ENCODE measurements at places on chromosomes 12 and 14.
A peak's percentile ranks its signal among the peaks of the same experiment; 100 is the strongest.

- no peak for DNase-seq
These were observed 206.1 kb downstream of the PCNX1 start for GRCh38 chr14:71113376-71113775.

DNA sequence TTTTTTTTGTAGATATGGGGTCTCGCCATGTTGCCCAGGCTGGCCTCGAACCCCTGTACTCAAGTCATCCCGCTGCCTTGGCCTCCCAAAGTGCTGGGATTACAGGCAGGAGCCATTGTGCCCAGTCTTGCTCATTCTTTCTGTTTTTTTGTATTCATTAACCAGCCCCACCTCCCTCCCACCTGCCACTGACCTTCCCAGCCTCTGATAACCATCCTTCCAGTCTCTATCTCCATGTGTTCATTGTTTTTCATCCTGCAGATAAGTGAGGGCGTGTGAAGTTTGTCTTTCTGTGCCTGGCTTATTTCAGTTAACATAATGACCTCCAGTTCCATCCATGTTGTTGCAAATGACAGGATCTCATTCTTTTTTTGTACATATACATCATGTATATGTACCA lies 19.0 kb downstream of the MYL2 start:
- DNase-seq: no peak

GRCh38 chr12:291153-291723 lies 28.6 kb upstream of the SLC6A13 start:
- DNase-seq: no peak

GRCh38 chr14:29927376-29928116 lies at the start of gene PRKD1:
Gene PRKD1 (minus strand): TSS chr14:29927847.
- DNase-seq: peak; percentile 5

DNA sequence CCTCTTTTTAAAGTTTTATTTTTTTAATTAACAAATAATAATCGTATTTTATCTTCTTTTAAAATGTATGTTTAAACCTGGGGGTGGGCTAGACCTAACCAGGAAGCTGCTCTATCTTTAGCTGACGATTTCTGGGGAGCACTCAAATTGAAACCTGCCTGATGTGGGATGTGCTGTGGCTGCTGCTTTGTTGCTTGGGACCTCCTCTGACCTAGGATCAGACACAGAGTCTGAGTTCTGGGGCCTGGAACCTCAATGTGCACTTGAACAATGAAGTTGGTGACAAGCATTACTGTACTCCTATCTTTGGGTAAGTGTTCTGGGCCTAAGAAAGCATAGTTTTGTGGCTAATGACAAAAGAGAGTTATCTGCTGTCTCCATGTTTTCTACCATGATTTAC lies 386.7 kb downstream of the DAD1 start:
- no peak for DNase-seq

DNA sequence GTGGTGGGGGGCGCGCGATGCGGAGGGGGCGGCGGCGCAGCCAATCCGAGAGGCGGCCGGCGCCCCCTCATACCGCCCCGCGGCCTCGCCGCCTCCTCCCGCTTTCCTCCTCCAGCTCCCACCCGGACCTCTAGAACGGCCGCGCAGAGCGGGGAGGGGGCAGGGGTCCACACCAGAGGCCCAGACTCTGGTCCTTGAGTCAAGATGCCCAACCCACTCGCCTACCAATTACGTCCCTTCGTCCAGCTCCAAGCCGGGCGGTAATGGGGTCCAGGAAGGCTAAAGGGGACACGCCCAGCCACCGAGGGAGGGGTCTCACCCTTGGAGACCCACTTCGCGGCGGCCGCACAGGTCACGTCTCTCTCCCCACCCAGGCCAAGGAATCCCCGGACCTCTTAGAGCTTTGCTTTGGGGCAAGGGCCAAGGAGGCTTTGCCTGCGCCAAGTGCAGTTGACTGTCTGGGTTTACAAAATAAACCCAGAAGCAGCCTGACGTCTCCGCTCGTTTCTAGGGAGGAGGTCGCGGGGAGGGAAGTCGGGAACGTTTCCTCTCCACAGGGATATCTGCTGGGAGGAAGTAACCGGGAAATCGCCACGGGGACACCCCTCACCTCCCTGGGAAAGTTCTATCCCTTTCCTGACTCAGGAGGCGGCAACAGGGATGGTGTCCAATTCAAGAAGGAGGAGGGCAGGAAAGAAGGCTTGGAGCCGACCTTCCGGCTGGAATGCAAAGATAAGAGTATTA lies 394 bp upstream of the AMIGO2 start:
- DNase-seq: peak; percentile 47

GRCh38 chr12:71799106-71799505 lies 40.5 kb upstream of the TBC1D15 start:
- DNase-seq: no peak

- DNase-seq: no peak
These were observed 112.5 kb upstream of the HIF1A start for GRCh38 chr14:61582815-61583214.

DNA sequence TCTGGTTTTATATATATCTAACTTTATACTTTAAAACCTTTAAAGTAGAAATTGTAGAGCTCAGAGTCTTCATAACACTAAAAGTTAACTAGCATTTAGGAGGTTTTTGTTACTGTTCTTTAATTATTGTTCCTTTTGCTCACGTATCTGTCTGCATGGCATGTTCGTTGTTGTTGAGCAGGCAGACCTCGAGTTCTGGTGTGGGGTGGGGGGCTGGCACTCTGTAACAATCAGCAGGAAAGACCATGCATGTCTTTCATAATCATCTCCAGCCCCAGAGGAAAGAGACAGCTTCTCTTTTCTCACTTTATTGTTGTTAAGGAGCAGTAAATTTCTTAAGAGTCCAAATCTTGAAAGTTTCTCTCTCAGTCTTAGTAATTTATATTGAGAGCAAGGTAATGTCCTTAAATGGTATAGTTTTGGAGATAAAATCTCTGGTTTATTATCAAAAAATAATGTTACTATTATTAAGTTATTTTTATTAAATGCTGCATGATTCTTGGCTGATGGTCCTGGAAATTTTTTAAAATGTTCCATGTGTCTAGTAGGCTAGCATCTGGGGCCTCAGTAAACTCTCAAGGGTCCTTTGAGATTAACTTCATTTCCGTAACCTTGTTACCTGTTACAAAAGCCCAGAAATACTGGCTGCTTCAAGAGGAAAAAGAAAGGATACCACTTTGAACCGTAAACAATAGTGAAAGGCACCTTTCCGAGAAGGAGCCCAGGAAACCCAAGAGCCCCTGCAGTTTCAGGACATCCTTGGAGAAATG lies 30.3 kb downstream of the CKB start:
- DNase-seq: no peak

DNA sequence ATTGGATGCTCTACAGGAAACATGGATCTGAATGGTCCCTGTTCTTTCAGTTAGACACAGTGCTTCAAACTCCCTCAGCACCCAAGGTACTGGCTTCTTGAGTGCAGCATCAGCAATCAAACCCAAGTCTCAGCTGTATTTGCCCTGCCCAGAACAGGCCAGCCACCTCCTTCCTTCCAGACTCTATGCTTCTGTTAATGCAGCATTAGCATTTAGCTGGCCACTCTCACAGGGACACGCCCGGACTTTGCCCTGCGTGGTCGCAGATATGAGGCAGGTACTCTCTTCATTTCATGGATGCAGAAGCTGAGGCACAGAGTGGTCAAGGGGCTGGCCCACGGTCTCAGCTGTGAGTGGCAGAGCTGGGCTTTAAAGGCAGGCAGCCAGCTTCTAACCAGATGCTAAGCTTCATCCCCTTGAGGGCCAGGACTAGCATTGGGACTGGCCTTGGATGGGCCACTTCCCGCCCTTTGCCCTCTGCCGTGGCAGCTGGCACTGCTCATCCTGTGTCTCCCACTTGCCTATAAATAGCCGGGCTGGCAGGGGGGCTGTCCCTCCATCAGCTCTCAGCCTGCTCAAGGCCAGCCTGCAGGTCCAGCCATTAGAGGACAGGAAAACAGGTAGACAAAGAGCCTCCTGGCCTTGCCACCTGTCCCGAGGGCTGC lies 1.5 kb upstream of the SLC25A47 start:
- DNase-seq: no peak

DNA sequence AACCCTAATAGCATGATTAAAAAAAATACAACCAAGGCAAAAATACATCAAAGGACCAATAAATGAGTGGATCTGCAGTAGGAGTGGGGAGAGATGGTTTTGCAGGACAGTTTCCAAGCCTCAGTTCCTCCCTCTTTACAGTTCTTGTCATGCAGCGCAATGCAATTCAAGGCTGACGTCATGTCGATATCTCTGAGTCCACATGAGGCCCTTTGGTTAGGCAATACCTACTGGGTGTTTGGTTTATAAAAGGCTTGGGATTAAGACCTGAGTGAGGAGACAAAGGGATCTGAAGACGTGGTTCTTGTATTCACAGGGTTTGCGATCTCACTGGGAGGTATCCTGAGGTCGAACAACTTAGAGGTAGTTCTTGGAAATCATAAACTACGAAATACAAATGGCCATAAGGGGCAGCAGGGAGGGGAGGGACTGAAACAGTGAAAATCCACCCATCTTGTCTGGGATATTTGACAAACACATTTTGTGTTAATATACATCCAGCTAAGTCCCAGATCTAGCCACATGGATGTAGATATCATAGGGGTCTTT lies 441.0 kb downstream of the FUT8 start:
- no peak for DNase-seq

DNA sequence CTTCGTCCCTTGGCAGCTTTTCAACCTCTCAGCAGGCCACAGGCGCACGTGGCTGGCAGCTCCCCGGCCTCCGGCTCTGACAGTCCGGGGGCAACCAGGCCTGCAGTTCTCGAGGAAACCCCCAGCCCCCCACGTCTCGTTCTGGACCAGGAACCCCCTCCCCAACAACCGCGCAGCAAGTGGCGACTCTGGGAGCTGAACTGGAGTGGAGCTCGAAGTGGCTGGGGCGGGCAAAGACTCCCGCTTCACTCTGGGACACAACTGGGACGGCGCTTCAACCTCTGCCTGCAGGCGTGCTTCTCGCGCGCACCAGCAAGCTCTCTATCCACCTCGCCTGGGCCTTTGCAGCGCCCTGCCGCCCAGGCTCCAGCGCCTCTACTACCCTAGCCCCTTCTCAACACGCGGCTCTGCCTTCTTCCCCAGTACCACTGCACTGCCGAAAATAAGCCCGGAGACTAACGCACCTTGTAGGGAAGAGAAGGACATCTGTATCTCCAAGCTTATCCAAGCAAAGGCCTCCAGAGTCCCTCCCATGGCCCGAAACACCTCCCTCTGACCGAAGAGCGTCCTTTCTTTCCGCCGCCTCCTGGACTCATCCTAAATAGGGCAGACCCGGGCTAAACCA lies 2.4 kb upstream of the NKX2-1 start:
- no peak for DNase-seq

- DNase-seq: no peak
These were observed 1.5 kb downstream of the FRMD6 start for GRCh38 chr14:51653079-51653774.

- DNase-seq: no peak
These were observed 266.4 kb downstream of the NAV3 start for GRCh38 chr12:78096909-78097597.

DNA sequence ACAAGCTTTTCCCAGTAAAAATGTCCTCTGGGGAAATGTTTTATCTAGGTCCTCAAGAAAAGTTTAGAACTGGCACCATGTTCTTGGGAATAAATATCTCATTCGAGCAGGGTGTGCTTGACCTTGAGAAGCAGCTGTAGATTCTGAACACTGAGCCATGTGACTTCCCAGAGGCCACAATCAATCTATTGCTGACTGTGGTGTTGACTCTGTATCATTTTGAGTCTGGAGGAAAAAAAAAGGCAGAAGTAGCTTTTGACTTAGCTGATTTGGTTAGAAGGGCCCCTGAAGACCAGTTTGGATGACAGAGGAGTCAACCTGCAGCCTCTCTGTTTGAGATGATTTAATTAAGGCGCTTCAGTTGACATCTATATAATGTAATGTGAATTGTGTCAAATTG lies 592.4 kb upstream of the SEL1L start:
- DNase-seq: no peak

DNA sequence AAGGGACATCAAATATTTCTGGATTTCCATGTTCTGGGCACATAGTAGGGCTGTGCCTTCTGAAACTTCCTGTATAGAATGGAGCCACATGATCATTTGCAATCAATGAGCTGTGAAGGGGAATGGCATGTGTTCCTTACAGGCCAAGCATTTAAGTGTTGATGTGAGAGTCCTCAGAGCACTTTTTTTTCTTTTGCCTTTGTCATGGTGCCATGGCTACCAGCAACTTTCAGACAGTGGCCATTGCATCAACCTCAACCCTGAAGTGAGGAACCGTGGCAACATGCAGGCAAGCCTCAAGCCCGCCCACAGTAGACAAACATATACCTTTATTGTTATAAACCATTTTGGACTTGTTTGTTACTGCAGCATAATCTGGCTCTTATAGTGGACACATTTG lies 948.1 kb downstream of the NRXN3 start:
- DNase-seq: no peak

DNA sequence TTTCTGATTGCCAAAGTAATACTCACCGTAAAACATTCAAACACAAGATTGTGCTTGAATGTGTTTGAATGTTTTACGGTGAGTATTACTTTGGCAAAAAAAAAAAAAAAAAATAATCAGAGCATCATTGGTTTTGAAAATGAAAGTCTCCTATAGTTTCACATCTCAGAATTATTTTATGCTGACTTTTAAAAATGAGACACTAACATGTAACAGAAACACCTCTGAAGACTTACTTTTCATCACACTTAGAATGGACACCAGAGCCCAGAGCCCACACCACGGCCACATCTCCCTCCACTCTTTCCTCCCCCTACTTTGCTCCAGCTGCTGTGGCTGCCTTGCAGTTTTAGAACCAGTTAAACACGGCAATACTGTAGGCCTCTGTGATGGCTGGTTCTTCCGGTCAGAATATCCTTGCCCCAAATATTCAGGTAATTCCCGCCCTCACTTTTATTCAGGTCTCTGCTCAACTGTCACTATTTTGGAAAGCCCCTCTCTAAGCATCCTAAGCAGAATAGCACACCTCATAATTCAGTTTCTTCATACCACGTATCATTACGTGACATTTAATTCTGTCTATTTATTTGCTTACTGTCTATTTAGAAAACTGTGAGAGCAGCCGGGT lies 138.9 kb upstream of the MAX start:
- DNase-seq: no peak

- DNase-seq: peak; percentile 3
These were observed 282.8 kb downstream of the PAWR start for GRCh38 chr12:79407671-79408622.

- no peak for DNase-seq
These were observed 77.1 kb upstream of the ACTN1 start for GRCh38 chr14:69055999-69056788.

- peak; percentile 78 for DNase-seq
These were observed 75.2 kb downstream of the PITPNM2 start for GRCh38 chr12:123075646-123076171.

- DNase-seq: no peak
These were observed 91.9 kb downstream of the SLC8A3 start for GRCh38 chr14:70096866-70097265.

GRCh38 chr12:22284871-22285270 lies 49.6 kb downstream of the ST8SIA1 start:
- DNase-seq: no peak

- no peak for DNase-seq
These were observed 33.5 kb downstream of the UNC79 start for GRCh38 chr14:93464271-93464670.

GRCh38 chr12:120118321-120119061 lies 1.9 kb upstream of the RAB35 start:
- no peak for DNase-seq

- DNase-seq: no peak
These were observed 28.9 kb upstream of the NUDT4 start for GRCh38 chr12:93348575-93349435.

Measured in stimulated activated naive CD8-positive, alpha-beta T cell treated with anti-CD3 and anti-CD28 coated beads, Interleukin-15, Interleukin-2, amounts not matched to agents 100 U/mL and 50 U/mL, for 24 hours (primary cell).